Adrenal gland (tissue), 19 donors: ENCODE measurements at places on chromosomes 7 and 10. TPM values are rescaled to one million over a fixed set of nuclear protein-coding genes. Genes with fewer than 3 reads are reported as not detected.

The HTR7 gene
- 0.11 TPM for total RNA-seq

The GNAT3 gene
- total RNA-seq: not detected

The DUSP5 gene
- total RNA-seq: 61.7 TPM

The NOS3 gene
- 18.0 TPM for total RNA-seq

The ENO4 gene
- 0.83 TPM for total RNA-seq

The TAS2R3 gene
- 0.84 TPM for total RNA-seq

The LIPJ gene
- 0.17 TPM for total RNA-seq

The ASB4 gene
- 39.9 TPM for total RNA-seq

The AKR1C8 gene
- not detected for total RNA-seq

- no peaks in the 10 kb centered on the region for H3K36me3 ChIP-seq
- DNase-seq: no peak
- H3K27ac ChIP-seq: no peak overlapping the region
- H3K4me1 ChIP-seq: no peaks in the 10 kb centered on the region
Observed at GRCh38 chr7:123492485-123492884, 41.9 kb downstream of the IQUB start.

DNA sequence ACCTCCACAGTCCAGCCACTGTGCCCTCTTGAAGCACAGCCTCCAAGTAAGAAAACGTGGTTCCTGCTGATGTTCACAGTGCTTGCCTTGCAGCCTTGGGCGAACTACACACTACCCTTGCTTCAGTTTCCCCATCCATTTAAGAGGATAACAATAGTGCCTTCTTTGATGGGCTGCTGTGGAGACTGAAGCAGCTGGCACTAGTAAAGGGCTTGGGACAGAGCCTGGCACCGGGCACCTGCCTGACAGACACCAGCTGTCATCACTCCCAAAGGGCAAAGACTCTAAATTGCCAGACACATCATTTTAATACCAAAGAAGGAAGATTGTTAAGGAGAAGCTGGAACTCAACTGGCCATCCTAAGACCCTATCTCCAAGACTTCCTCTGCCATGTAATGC, 3.1 kb upstream of the C10orf90 start:
- H3K4me3 ChIP-seq: no peak overlapping the region
- H3K36me3 ChIP-seq: no peaks in the 10 kb centered on the region
- H3K27me3 ChIP-seq: no peaks in the 10 kb centered on the region
- H3K27ac ChIP-seq: no peak overlapping the region
- no peak for DNase-seq
- no peaks in the 10 kb centered on the region for H3K4me1 ChIP-seq

GRCh38 chr7:112372101-112372500, 78.2 kb upstream of the IFRD1 start:
- no peaks in the 10 kb centered on the region for H3K4me1 ChIP-seq
- no peak for DNase-seq
- H3K27me3 ChIP-seq: no peaks in the 10 kb centered on the region
- H3K27ac ChIP-seq: no peak overlapping the region
- no peaks in the 10 kb centered on the region for H3K36me3 ChIP-seq

GRCh38 chr7:77679608-77680007, 16.7 kb upstream of the RSBN1L start:
- no peaks in the 10 kb centered on the region for H3K27me3 ChIP-seq
- no peaks in the 10 kb centered on the region for H3K36me3 ChIP-seq
- H3K4me1 ChIP-seq: no peaks in the 10 kb centered on the region
- no peak overlapping the region for H3K4me3 ChIP-seq

GRCh38 chr10:36271627-36272340, 629.7 kb upstream of the FZD8 start:
- no peaks in the 10 kb centered on the region for H3K4me1 ChIP-seq
- no peak for DNase-seq
- H3K27me3 ChIP-seq: no peaks in the 10 kb centered on the region
- H3K36me3 ChIP-seq: no peaks in the 10 kb centered on the region

- no peaks in the 10 kb centered on the region for H3K36me3 ChIP-seq
- no peaks in the 10 kb centered on the region for H3K27me3 ChIP-seq
- no peak overlapping the region for H3K27ac ChIP-seq
- H3K4me1 ChIP-seq: no peaks in the 10 kb centered on the region
- DNase-seq: no peak
Observed at GRCh38 chr10:33100781-33101391, 142.9 kb upstream of the ITGB1 start.

DNA sequence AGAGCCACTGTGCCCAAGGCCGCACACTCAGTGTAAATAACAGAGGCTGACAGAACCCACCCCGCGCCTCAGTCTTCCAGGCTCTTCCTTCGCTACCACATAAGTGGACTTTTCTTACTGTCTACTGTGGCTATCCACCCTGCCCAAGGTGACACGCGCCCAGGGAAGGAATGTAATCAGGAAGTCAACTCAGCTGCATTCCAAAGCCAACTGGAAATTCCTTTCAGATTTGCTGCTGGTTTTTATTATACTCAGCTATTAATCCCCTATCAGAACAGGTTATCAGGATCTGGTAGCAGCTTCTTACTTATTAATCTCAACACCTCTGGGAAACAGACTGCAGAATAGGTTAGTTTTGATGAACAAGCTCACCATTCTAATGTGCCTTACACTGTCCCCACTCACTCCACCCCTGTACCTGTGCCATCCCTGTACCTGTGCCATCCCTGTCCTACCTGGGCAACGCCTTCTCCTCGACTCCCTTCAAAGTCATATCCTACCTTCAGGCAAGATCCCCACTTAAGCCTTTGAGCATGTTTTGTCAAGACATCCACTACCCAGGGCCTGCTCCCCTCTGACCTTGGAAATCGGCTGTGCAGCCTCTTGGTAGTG, 90.7 kb downstream of the NHLRC2 start:
- H3K4me1 ChIP-seq: peaks cover 8% of the 10 kb centered on the region
- H3K4me3 ChIP-seq: no peak overlapping the region
- H3K27ac ChIP-seq: no peak overlapping the region
- no peak for DNase-seq
- no peaks in the 10 kb centered on the region for H3K36me3 ChIP-seq
- no peaks in the 10 kb centered on the region for H3K27me3 ChIP-seq

DNA sequence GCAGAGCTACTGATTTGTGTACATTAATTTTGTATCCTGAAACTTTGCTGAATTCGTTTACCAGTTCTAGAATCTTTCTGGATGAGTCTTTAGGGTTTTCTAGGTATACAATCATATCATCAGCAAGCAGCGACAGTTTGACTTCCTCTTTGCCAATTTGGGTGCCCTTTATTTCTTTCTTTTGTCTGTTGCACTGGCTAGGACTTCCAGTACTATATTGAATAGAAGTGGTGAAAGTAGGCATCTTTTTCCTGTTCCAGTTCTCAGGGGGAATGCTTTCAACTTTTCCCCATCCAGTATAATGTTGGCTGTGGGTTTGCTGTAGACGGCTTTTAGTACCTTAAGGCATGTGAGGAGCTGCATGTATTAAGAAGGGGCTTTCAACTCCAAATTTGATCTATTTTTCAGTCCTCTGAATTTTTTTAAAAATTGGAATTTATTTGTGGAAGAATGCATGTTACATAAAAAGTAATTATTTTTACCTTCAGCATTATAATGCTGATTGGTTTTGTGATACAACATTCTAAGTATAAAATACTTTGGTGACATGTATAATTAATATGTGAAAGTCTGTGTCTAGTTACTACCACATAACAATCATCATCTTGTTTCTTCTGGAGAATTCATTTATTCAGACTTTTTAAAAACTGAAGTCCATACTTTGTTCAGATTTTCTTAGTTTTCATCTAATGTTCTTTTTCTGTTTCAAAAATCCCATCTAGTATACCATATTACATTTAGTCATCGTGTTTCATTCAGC, 49.6 kb downstream of the CPED1 start:
- H3K27me3 ChIP-seq: no peaks in the 10 kb centered on the region
- H3K4me3 ChIP-seq: no peak overlapping the region
- no peak overlapping the region for H3K27ac ChIP-seq
- DNase-seq: no peak

DNA sequence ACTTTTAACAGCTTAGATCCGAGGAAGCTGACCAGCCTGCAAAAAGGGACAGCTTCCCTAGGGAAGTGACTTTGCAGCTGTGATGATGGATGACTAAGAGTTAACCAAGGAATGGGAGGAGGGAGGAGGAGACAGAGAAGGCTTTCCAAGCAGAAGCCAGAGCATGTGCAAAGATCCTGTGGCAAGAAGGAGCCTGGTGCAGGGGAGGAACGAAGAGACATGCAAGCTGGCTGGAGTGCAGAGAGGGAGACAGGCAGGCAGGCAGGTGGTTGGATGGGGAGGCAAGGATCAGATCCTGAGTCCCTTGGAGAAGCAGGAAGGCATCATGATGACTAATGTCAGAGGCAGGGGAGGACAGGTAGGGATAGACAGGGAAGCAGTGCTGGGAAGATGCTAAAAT, 148.8 kb downstream of the PFKFB3 start:
- no peak for DNase-seq
- no peak overlapping the region for H3K27ac ChIP-seq
- H3K27me3 ChIP-seq: no peaks in the 10 kb centered on the region
- H3K36me3 ChIP-seq: no peaks in the 10 kb centered on the region
- peaks cover 6% of the 10 kb centered on the region for H3K4me1 ChIP-seq

DNA sequence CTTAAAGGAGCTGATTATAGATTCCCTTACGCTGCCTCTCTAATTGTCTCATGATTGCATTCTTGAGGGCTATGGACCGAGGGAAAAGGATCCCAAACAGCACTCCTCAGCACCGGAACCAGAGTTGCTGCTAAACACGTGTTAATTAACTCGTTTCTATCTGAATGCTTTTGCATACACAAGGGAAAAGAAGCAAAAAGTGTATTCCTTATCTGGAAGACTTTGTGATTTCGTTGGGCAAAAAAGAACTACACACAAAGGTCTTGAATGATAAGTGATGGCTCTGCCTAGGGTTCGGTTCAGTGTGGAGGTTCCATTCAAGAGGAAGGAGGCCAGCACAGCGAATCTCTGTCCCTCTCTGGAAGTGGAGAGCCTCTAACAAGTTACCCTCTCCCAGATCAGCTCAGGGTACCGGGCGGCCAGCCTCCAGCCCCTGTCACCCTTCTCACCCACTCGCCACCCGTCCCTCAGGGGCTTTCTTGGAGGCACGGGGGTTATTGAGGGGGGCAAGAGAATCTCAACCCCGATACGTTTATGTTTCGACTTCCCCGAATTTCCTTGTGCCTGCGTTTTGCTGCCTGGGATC, 515 bp upstream of the SLC4A2 start:
- peak overlapping the region; percentile 49 for H3K4me3 ChIP-seq
- H3K4me1 ChIP-seq: peaks cover 57% of the 10 kb centered on the region

GRCh38 chr10:26000971-26001370, 66.9 kb downstream of the MYO3A start:
- no peaks in the 10 kb centered on the region for H3K27me3 ChIP-seq
- no peaks in the 10 kb centered on the region for H3K4me1 ChIP-seq
- no peaks in the 10 kb centered on the region for H3K36me3 ChIP-seq
- no peak overlapping the region for H3K27ac ChIP-seq

DNA sequence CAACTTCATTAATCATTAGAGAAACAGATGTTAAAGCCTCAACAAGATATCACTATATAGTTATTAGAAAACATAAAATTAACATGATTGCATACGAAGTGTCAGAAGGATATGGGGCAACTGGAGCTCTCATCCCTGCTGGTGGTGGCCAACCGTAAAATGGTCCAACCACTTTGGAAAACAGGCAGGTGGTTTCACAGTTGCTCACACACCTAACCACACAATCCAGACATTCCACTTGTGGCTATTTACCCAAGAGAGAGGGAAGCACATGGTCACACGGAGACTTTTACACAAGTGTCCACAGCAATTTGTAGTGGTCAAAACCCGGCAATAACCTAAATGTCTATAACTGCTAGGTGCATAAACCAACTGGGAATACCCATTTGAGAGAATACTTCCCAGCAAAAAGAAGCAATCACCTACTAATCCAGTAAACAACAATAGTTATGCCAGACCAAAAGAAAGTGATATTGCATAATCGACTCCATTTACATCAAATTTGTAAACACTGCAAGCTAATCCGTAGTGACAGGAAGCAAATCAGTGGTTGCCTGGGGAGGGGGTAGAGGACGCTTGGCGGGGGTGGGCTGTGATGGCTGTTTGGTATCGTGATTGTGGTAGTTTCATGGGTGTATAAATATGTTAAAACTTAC, 91.8 kb downstream of the LARP4B start:
- no peaks in the 10 kb centered on the region for H3K36me3 ChIP-seq
- no peak overlapping the region for H3K4me3 ChIP-seq
- H3K27me3 ChIP-seq: no peaks in the 10 kb centered on the region

- H3K27me3 ChIP-seq: no peaks in the 10 kb centered on the region
- no peak for DNase-seq
- peaks cover 5% of the 10 kb centered on the region for H3K4me1 ChIP-seq
Observed at GRCh38 chr7:46387646-46388045, 466.6 kb upstream of the IGFBP3 start.

DNA sequence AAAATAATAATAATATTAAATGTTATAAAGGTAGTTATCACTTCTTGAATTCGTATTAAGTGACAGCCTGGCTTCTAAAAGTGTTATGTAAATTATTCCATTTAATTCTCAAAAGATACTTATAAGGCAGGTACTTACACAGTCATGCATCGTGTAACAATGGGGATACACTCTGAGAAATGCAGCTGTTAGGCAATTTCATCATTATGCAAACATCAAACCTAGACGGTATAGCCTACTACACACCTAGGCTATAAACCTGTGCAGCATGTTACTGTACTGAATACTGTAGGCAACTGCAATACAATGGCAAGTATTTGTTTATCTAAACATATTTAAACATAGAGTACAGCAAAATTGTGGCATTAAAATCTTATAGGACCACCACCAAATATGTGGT, 1.5 kb downstream of the IFIT1 start:
- no peak overlapping the region for H3K4me3 ChIP-seq
- H3K27me3 ChIP-seq: no peaks in the 10 kb centered on the region
- no peak overlapping the region for H3K27ac ChIP-seq
- peaks cover 40% of the 10 kb centered on the region for H3K4me1 ChIP-seq

DNA sequence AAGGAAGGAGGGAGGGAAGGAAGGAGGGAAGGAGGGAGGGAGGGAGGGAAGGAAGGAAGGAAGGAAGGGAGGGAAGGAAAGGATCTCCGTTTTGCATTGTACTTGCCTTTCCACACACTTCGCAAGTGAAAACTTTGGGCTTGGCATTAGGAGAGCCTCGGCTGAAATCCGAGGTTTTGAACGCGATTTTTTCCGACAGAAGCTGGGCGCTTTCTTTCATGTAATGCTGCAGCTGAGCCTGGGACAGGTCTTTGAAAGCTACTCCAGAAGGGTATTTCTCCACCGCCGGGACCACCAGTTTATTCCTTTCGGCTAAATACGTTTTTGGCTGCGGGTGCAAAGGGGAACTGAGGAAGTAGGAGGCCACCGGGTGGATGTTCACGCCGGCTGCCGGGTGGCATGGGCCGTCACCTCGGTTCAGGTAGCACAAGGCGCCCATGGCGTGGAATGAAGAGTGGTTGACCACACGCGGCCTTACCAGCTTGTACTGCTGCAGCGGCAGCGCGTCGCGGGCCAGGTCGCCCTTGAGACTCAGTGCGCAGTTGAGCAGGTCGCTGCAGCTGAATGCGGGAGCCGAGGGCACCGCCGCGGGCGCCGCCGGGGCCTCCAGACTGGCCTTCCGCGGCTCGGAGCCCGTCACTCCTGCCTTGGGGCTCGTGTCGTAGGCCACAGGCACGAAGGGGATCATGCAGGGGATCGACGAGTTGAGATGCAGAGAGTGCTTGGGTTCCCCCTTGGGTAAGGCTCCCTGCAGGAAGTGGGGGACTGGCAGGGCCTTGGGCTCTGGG, 825 bp downstream of the FEZF1 start:
- peaks cover 93% of the 10 kb centered on the region for H3K27me3 ChIP-seq
- no peak overlapping the region for H3K27ac ChIP-seq
- no peak for DNase-seq
- H3K4me1 ChIP-seq: peaks cover 2% of the 10 kb centered on the region
- H3K36me3 ChIP-seq: no peaks in the 10 kb centered on the region
